CD4-positive, alpha-beta T cell (primary cell): ENCODE measurements at places on chromosomes 5 and 9.

DNA sequence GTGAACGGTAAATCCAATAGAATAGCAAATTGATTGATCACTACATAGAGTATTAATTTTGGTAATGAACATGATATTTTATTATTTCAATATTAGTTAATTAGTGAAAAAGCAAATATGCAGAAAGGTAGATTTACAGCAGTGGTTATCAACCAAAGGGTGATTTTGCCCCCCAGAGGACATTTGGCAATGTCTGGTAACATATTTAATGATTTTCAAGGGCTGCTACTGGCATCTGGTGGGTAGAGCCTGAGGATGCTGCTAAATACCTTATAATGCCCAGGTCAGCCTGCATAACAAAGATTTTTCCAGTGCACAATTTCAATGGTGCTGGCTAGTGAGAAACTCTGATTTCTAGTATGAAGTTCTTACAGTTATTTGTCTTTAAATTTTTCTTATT lies 1313.7 kb downstream of the PTPRD start:
- H3K36me3 ChIP-seq: no peaks in the 10 kb centered on the region
- no peaks in the 10 kb centered on the region for H3K27me3 ChIP-seq
- no peak overlapping the region for H3K4me3 ChIP-seq
- no peaks in the 10 kb centered on the region for H3K4me1 ChIP-seq

- no peak overlapping the region for H3K4me3 ChIP-seq
- no peaks in the 10 kb centered on the region for H3K27me3 ChIP-seq
- H3K4me1 ChIP-seq: peaks cover 4% of the 10 kb centered on the region
- DNase-seq: no peak
- H3K36me3 ChIP-seq: peaks cover 79% of the 10 kb centered on the region
Observed at GRCh38 chr9:127742435-127743088, 7.5 kb upstream of the TOR2A start.

GRCh38 chr9:76944011-76944410 lies 38.1 kb upstream of the PRUNE2 start:
- no peak overlapping the region for H3K4me3 ChIP-seq
- no peak for DNase-seq
- H3K36me3 ChIP-seq: no peaks in the 10 kb centered on the region
- H3K4me1 ChIP-seq: no peaks in the 10 kb centered on the region

DNA sequence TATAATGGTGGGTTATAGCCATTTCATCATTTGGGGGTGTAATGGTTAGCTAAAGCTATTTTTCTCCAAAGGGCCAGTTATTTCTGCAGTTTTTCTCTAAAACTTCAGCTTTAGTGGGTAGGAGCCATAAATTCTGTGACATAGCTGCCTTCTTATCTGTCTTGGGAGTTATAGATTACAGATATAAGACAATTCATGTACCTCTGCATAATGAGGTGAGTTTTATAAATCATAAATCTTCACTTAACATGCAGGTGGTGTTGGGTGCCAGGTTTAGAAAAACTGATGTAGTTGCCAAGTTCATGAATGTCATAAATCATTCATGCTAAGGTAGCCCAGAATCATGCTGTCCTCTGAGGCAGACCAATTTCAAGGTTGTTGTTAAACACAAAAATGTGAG lies 10.0 kb upstream of the HSPA9 start:
- H3K4me3 ChIP-seq: no peak overlapping the region
- H3K36me3 ChIP-seq: no peaks in the 10 kb centered on the region
- no peaks in the 10 kb centered on the region for H3K27me3 ChIP-seq
- H3K27ac ChIP-seq: no peak overlapping the region

DNA sequence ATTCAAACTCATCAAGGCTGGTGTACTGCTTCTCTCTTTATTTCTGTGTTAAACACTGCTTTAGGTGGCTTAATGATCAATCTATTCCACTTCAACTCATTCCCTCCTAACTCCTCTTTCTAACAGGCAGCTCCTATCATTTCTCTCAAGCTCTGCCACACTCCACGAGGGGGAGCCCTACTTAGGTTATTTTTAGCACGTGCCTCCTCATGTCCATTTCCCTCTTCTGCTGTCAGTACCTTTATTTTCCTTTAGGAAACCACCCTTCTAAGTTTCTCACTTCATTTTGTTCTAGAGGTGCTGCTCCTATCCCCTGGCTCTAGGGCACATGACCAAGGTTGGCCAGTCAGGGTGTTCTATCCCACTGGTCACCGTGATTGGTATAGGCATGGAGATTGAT lies 6.7 kb upstream of the BRINP1 start:
- no peaks in the 10 kb centered on the region for H3K36me3 ChIP-seq
- no peaks in the 10 kb centered on the region for H3K4me1 ChIP-seq
- no peak overlapping the region for H3K27ac ChIP-seq
- H3K4me3 ChIP-seq: no peak overlapping the region
- H3K27me3 ChIP-seq: no peaks in the 10 kb centered on the region
